ENCODE measurements at places on chromosomes 5 and 9.

GRCh38 chr9:83069651-83070050 is 6.7 kb upstream of the RASEF start:
- no peak for DNase-seq

GRCh38 chr5:142600611-142601358 is 85.1 kb downstream of the FGF1 start:
- DNase-seq: no peak

GRCh38 chr5:135567661-135568060 is 11.1 kb downstream of the CXCL14 start:
- DNase-seq: no peak

DNA sequence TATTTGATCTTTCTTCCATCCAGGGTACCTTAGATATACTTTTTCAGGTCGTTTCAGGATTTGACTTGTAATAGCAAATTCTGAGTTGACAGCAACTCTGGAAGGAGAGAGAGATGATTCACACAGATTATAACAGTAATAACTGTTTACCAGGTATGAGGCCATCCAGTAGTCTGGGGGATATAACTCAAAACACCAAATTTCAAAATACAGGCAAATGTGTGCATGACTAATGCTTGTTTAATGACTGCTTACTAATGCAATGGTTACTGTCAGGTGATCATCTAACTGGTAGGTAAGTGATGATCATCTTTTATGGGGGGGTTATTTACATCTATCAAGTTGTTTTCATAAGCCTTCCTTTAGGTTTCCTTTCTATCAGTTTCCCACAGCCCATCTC is 412.3 kb downstream of the MAT2B start:
- no peak for DNase-seq

DNA sequence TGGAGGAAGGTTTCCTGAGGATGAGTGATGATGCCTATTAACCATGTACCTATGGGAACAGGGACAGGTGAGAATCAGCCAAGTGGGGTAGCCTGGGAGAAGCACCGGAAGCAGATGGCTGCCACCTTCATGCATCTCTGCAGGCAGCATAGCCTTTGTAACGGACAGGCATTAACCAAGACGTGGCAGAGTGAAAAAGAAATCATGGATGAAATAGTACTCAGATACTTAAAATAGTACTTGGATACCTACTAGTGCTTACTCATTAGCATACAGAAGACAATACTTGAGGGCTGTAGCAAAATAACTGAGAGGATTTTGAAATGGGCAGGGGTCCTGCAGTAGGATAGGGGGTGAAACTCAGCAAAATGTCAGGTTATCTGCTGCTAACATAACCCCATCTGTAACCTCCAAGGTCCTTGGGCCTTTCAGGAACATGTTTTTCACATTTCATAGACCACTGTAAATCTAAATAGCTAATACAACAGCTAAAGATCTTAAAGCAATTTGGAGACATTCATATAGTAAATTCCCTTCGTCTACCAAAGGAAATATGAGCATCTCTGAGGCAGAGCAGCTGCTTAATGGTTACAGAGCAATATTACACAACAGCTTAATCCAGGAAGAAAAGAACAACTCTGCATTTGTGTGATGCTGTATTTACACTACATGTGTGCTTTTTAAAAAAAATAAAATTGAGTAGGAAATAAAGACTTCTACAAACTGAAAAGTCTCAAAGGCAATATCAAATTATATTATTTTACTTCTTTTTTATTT is 154.3 kb downstream of the NFIB start:
- DNase-seq: no peak

DNA sequence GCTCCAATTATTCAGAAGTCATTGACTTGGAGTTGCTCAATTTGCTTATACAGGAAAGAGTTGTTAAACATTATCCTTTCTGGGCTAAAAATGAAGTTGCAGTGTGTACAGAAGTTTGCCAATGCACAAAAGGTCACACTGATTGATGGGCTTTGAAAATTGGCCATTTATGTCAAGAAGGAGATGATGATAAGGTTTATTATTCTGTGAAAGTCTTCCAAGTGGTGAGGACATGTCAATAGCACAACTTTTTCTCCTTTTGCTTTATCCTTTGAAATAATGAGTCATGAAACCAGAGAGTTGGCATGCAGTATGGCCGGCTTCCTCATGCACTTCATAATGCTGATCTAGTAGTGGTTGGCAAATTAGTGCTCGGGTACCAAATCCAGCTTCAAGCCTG is 848.5 kb upstream of the WWC1 start:
- no peak for DNase-seq

DNA sequence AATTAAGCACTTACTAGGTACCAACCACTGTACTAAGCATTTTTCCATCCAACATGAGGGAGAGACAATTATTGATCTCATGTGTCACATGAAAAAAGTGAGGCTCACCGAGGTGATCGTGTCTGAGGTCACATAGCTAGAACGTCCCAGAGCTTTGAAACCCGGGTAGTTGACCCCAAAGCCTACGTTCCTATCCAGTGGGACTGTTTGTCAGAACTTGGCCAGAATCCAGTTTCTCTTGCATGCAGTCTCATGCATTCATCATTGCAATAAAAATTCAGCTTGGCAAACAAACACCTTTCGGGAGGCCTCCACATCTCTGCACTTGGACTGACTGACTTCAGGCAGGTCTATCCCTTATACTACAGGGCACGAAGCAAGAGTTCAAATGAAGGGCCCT is 23.4 kb upstream of the FAT2 start:
- DNase-seq: no peak
